Renal cortex interstitium (tissue), 15 donors: ENCODE measurements at places on chromosomes 1 and 21. TPM values are rescaled to one million over a fixed set of nuclear protein-coding genes. Genes with fewer than 3 reads are reported as not detected.

FCAMR gene
- 10.5 TPM for polyA plus RNA-seq

GRCh38 chr21:38985568-38986378 lies 180.0 kb downstream of the ETS2 start:
- DNase-seq = peak; percentile 60

DNA sequence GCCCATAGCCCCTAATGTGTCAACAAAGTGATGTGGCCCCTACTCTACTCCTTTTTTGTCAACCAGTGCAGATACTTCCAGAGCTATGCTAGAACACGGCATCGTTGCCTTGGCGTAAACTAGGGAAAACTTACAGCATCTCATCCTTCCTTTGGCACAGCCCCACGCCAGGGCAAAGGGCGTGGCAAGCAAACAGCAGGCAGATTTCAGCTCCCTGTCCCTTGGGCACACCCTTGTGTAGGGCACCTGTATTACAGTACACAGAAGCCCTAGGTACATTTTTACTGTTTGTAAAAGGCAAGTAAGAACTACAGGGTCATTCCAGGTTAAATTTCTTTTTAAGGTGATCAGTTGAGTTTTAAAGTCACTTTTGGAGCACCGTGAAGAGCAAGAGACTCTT lies 29.3 kb downstream of the PRDX6 start:
- no peak for DNase-seq

TMEM61 gene
- 1.9 TPM for polyA plus RNA-seq

- DNase-seq = no peak
Observed at GRCh38 chr1:243294723-243295121, 38.9 kb downstream of the SDCCAG8 start.

GPR161 gene
- 20.0 TPM for polyA plus RNA-seq

DNA sequence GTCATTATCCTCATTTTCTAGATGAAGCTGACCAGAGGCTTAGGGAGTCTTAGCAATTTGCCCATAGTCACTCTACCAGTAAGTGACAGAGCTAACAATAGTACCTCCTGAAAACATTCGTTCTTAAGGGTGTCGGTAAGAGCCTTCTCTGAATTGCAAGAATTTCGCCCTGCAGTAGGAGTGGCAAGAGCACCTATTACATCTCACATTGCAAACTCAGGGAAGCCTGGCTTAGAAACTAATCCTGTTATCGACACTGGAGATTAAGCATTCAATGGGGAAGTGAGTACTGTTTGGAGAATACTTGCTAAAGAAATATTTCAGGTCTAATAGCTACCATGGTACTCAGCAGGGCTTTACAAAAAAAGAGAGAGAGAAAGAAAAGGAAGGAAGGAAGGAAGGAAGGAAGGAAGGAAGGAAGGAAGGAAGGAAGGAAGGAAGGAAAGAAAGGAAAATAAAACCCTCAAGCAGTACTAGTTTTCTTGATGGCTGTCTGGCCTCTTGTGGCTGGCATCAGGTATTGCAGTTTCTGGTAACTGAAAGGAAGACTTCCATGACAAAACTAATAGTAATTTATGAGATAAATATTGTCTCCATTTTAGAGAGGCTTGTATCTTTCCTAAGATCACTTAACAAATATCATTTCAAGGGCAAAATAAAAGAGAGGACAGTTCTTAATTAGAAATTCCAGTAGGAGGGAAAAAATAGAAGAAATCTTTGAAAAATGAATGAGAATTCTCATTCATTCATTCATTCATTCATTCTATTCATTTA lies 10.4 kb downstream of the C1orf226 start:
- peak; percentile 9 for DNase-seq

DNA sequence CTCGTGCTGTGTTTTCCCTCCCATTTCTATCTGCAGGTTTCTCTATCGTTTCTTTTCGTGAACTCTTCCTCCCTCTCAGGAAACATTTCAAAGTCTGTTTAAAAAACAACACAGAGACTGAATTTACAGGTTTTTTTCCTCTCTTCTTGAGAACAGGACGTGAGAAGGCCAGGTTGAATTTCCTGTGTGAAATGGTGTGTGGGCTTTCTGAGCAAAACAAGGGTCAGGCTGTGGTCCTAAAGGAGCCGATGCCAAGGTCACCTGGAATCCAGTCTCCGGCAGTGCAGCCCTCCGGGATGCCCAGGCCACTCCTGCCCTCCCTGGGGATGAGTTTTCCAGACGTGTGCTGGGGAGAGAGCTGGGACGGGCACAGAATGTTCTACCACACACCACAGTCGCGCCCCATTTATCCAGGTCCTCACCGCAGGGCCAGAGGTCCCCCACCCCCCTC lies 62.7 kb upstream of the RUNX3 start:
- DNase-seq = no peak

ZNF593OS gene
- 1.0 TPM for polyA plus RNA-seq

KRTAP10-4 gene
- polyA plus RNA-seq = not detected

- no peak for DNase-seq
Observed at GRCh38 chr1:22619252-22619651, 17.2 kb upstream of the C1QA start.

DNA sequence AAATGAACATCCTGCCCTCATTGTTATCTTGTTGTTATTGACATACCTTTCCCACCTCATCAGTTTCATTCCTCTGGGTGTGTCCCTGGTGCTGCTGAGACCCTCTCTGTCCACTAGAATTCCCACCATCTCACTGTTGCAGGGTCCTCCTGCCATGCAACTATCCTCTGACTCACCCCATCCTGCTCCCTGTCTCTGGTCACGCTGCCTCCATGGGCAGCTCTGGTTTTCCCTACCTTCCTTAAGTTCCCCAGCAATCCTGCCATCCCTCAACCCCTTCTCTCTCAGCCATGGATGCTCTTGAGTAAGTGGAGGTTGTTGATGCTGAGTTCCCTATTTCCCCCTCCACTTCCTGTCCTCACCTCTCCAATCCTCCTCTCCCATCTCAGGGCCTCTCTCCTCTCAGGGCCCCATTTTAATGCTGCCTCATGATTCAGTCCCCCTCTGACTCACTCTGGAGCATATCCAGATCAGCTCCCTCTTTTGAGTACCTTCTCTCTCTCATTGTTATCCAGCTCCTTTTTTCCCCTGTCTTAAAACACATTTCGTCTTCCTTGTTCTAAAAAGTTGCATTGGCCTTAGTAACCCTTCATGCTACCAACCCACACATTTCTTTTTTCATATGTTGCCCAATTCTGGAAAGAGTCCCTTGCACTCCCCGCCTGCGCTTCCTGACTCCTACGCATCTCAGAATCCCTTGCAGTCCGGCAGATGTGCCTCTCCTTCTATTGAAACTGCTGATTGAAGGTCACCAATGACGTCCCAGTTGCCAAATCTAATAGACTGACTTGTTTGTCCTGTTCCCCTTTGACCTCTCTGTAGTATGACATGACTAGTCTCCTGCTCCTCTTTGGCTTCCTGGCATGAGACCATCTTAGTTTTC lies 92.0 kb downstream of the CNIH3 start:
- DNase-seq = no peak

GBP6 gene
- polyA plus RNA-seq = 0.06 TPM

- DNase-seq = no peak
Observed at GRCh38 chr1:172122381-172122780, 281.1 kb downstream of the DNM3 start.

DNA sequence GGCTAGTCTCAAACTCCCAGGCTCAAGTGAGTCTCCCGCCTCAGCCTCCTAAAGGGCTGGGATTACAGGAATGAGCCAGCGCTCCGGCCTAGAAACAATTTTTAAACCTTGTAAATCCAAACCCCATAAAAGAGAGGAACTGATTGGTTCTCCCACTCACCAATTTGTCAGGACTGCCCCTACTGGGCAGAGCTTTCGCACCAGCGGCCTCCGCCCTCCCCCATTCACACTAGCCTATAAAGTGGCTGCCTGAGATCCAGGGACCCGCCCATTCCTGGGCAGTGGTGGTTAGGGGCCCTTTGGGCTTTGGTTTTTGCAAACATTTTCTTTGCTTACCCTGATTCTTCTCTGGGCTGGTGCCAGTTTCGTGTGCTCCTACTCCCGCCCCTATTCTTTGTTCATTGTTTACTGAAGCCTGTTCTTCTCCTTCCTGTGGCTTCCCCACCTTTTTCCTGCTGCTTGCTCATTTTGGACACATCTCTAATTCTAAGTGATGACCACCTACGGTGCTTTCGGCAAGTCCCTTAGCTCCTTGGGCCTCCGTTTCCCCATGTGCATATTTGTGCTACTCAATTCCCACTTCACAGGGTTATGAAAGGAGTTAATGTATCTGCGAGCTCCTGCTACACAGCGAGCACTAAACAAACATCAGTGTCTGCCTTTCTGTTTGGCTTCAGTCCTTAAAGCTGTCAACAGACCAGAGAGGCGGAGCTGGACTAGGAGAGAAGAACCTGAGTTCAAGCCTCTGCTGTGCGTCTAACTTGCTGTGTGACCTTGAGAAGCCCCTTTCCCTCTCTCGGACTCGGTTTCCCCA lies 39.8 kb upstream of the CLIC4 start:
- DNase-seq = peak; percentile 72

LORICRIN gene
- polyA plus RNA-seq = not detected

FAM167B gene
- 10.4 TPM for polyA plus RNA-seq

DNA sequence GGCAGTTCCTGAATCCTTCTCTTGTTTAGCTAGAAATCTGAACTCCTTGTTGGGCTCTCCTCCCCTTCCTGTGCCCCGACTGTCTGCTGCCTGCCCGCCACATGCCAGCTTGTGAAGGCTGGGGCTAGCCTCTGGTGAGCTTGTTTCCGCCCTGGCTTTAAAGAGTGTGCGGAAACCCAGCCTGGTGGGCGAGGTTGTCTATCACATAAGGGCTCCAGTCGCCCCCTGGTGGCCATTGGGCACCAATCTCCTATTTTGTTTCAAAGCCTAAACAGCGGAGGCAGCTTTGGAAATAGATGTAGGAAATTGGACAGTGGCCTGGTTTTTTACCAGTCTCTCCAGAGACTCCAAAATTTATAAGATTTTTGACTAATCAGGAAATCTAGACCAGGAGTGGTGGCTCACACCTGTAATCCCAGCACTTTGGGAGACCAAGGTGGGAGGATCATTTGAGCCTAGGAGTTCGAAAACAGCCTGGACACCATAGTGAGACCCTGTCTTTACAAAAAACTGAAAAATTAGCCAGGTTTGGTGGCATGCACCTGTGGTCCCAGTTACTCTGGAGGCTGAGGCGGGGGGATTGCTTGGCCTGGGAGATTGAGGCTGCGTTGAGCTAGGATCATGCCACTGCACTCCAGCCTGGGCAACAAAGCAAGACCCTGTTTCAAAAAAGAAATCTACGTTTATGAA lies 9.8 kb downstream of the ATP8B2 start:
- DNase-seq = peak; percentile 72

DNA sequence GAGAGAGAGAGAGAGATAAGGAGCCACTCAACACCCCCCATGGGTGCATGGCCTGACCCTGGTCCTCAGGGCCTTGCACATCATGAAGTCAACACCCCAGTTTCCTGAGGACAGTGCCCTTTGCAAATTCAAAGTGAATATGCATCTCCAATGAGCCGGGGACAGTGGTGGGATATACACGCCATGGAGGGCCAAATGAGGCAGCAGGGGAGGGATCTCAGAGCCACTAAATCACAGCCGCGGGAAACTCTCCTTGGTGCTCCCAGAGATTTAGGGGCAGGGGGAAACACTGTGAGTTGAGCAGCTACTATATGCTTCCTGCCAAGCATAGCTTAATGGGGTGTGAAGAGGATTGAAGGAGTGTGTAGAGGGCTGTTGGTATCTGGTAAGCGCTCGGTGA lies 35.5 kb downstream of the MATN1 start:
- no peak for DNase-seq

ADAMTSL4 gene
- polyA plus RNA-seq = 16.9 TPM

GRCh38 chr21:34700605-34701004 lies 31.8 kb downstream of the CLIC6 start:
- DNase-seq = no peak

DNA sequence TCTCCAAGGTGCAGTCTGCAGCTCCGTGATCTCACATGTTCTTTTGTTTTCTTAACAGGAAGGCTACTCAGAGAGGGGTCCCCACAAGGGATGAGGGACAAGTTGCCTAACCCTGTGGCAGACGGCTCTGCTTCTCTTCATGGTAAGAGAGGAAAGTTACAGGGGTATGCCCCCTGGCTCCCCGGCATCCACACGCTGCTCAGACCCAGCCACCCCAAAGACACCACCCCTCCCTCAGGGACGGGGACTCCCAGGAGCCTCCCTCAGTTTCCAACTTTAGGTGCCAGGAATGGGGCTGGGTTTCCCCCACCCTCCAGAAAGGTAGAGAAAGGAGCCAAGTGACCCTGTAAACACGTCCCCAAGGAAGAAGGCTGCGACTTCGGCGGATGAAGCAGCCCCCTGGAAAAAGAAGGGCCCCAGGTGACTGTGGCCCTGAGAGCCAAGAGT lies 19.7 kb downstream of the OPTC start:
- no peak for DNase-seq

GRCh38 chr21:29096218-29097015 lies 23.0 kb upstream of the CCT8 start:
- no peak for DNase-seq

DNA sequence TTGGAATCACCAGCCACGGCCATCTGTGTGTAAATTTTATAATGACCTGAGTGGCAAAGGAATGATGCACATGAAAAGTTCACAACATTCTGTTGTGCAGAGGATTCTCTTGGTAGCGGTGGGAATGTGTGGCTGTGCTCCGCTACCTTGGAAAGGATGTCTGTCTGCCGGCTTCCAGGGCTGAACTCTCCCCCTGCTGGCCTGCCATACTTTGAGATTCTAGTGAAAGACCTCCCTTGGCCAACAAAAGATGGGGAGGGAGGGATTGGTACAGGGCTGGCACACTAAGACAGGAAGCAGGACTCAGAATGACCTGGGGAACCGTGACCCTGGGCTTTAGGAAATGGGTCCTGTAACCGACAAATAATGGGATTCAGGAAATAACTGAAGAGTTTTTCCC lies 194.5 kb upstream of the PLD5 start:
- no peak for DNase-seq

RXFP4 gene
- not detected for polyA plus RNA-seq

DNA sequence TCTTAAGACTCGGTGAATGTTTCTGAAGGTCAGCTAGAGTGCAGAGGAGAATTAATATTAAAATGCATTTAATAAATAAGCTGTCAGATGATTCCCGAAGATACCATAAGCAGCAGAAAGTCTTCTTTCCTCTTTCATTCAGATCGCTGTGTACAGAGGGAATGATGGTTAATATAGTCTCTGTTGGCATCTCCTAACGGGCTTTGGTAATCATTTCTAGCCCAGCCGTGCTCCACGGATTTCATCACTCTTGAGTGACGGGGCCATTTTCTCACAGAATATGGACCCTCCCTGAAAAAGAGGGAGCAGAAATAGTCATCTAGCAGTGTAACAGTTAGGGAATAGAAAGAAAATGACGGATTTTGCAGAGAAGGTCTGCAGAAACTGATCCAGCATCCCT lies 103.1 kb downstream of the ST6GALNAC3 start:
- DNase-seq = no peak
